Activated naive CD8-positive, alpha-beta T cell treated with anti-CD3 and anti-CD28 coated beads for 36 hours (primary cell): ENCODE measurements at places on chromosomes 11 and 22.

DNA sequence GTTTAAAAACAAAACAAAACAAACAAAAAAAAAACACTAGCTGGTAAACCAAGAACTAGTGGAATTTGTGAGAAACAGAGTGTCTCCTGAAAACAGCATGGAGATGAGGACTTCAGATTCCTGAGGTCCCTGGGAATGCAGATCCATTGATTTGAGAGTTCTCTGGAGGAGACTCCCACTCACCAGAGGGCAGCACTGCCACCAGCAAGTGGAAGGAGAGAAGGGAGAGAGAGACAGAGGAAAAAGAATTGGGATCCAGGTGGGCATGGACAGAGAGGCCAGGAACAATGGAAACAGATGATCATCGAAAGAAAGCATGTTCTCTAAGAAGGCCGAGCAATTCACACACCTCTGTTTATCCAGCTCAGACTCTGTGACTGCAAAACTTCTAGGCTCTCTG, 31.8 kb downstream of the ETS1 start:
- no peak for DNase-seq

DNA sequence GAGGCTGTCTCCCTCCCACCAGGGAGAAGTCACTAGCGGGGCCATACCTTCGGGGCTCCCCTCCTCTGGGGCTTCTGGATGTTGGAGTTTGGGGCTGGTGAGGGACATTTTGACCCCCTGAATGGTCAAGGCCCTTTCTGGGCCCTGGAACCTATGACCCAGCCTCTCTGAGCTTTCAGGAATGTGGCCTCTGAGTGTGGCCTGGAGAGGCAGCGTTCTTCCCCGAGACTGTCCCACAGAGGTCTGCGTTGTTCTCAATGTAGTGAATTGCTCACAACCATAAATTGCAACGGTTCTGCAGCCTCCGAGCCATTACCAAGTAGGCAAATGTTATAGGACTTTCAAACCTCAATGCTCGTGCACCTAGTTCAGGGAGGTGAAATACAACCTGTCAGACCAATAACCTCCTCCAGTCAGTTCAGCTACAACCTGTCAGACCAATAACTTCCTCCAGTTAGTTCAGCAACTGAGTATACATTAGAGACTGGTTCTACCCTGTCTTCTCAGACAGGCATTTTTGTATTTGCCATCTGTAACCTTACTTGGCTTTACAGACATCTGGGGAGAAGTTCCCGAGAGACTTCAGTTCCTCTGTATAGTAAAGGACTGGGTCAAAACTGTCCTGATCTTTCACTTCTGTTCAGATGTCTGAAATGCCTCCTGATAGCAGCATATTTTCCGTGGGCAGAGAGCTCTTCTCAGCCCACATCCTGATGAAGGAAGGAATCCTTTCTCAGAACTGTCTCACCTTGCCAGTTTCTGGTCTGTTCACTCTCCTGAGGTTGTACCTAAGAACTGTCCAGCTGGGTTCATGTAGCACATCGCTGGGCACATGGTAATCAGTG, 34.2 kb downstream of the MICAL2 start:
- no peak for DNase-seq

DNA sequence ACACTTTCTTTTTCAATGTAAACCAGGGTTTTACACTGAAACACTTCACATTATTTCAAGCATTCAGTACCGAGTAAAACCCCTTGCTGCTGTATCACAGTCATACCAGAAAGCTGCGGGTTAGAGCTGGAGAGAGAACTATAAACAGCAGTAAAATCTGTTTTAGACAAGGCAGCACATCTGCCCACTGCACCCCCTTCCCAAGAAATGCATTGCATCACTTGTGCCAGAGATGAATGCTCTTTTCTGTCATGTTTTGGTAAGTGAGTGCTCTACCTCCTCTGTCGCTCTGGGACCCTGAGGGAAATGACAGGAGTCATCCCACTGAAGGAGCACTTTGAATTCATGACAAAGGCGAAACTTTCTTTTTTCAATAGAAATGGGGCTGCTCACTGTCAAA, 107.2 kb downstream of the MAML2 start:
- peak; percentile 42 for DNase-seq

- DNase-seq, result no peak
Measured at GRCh38 chr11:23404225-23405160, 544.2 kb upstream of the CCDC179 start.

DNA sequence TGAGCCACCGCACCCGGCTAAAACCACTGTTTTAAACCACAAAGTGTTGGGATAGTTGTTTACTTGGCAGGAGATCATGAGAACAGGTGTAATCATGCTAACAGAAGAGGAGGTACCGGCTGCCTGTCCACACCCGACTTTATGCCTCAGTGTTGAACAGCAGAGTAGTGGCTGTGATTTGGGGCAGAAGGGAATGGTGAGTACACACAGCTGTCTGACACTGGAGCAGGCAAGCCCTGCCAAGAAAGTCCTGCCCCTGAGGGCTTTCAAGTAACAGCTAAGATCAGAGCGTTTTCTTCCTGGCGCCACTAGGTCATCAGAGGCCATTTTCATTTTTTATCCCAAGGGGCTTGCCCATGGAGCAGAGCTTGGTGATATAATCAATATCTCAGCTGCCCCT, 8.1 kb downstream of the CDKN1C start:
- DNase-seq, result no peak
